Sciatic nerve (tissue), 2 donors: ENCODE measurements at places on chromosomes 7 and 10.

DNA sequence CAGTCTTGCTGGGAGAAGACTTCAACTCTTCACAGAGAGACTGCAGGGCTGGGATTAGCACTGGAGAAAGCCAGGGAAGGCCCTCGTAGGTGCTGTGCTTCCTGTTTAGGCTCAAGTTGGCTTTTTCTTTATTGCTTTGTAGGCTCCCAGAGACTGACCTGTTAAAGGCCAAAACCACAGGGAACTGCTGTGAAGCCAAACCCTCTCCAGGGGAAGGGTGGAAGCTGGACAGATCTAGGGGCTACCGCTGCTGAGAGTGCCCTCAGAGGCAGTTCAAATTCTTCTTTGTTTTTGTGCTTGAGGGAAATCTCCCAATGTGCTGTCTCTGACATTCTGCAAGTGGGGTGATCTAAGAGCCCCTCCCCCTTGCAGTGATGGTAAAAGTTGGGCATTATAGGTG is 198.4 kb downstream of the CNTNAP2 start:
- DNase-seq, result no peak

- no peak for DNase-seq
Measured at GRCh38 chr7:100087055-100087750, 1.6 kb upstream of the COPS6 start.

DNA sequence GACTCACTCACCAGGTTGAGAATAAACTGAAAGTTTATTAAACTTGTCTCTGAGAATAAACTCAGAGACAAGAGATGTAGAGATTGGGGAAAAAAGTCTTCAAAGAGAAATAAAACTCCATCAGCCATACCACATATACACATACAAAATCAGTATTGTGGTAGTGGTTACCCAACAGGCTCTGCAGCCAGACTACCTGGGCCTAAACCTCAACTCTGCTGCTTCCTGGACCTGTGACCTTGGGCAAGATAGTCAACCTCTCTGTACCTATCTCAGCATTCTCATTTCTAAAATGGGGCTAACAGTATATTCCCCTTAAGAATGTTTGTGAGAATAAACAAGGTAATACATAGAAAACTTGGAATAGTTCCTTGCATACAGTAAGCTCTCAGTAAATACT is 15.3 kb downstream of the TPK1 start:
- no peak for DNase-seq

- DNase-seq, result no peak
Measured at GRCh38 chr7:149626972-149627371, 129.4 kb upstream of the ZNF746 start.

GRCh38 chr10:126521399-126521798 is 133.1 kb upstream of the ADAM12 start:
- no peak for DNase-seq

GRCh38 chr10:22230158-22230833 is 12.5 kb upstream of the EBLN1 start:
- DNase-seq, result no peak

GRCh38 chr7:17771901-17772408 is 168.3 kb downstream of the SNX13 start:
- DNase-seq, result no peak

DNA sequence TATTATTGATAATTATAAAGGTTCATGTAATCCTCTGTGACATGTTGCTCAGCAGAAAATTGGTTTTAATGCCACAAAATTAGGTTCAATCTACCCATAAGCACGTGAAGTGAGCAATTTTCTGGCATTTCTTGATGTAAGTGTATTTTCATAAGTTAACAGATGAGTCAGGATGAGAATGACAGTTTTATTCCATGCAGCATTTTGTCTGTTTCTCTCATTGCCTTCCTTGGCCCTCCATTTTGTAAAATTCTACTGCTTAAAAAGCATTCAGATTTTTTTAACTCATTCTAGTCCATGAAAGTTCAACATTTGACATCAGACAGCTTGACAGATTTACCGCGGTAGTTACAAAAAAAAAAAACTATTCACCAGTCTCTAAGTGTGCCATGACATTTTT is 4.0 kb upstream of the GFRA1 start:
- no peak for DNase-seq

DNA sequence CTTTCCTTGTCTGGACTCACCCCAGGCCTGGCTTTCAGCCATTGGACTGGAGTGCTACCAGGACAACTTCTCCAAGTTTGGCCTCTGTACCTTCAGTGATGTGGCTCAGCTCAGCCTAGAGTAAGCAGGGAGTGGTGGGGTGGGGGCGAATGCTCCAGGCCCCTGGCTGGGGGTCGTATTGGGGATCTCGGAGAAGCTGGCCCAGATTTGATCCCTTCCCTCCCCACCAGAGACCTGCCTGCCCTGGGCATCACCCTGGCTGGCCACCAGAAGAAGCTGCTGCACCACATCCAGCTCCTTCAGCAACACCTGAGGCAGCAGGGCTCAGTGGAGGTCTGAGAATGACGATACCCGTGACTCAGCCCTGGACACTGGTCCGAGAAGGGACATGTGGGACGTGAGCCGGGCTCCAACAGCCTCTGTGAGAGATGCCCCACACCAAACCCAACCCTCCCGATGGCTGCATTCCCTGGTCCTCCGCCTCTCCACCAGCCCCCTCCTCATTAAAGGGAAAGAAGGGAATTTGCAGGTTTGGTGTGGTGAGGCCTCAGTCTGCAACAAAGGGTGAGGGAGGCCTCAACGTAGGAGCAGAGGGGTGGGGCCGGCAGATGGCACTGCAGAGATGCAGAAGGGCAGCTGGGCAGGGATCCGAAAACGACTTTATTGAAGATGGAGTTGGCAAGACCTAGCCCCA is 14.8 kb downstream of the TRPV6 start:
- no peak for DNase-seq

- DNase-seq, result no peak
Measured at GRCh38 chr10:117249493-117250093, 8.7 kb downstream of the SLC18A2 start.

GRCh38 chr7:6636741-6637543 is at the start of gene ZNF316:
ZNF316 (plus strand) TSS chr7:6637318; CDS start chr7:6642410, 5,092 bp downstream.
- DNase-seq, result peak; percentile 84

- DNase-seq, result no peak
Measured at GRCh38 chr7:138712652-138713051, 11.5 kb upstream of the SVOPL start.

- DNase-seq, result no peak
Measured at GRCh38 chr7:106560482-106560881, 100.5 kb downstream of the CCDC71L start.

DNA sequence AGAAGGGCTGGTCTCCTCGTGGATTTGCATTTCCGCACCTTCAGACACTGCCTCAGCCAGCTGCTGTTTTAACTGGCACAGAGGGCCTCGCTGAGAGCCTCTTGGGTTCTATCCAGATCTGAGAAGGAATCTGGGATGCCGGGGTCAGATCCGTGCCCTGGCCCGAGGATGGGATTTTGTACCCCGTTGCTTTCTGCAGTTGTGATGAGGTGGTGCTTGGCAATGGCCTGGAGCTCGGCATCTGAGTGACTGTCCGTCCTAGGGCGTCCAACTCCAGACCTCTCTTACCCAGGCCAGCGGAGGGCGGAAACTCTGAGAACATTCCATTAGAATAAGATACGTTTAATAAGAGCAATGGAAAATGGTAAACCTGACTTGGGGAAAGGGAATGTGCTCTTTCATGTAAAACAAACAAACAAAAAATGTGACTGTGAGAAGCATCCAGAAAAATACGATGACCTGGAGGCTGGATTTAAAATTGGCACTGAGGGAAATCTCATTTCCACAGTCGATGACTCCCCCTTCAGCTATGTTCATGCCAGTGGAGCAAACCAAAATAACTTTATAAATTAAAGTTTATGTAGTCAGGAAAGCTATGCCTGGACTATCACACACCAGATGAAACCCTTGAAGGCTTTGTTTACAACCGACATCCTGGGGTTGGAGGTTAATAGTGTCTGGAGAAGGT is 39.6 kb downstream of the GRK5 start:
- peak; percentile 71 for DNase-seq

DNA sequence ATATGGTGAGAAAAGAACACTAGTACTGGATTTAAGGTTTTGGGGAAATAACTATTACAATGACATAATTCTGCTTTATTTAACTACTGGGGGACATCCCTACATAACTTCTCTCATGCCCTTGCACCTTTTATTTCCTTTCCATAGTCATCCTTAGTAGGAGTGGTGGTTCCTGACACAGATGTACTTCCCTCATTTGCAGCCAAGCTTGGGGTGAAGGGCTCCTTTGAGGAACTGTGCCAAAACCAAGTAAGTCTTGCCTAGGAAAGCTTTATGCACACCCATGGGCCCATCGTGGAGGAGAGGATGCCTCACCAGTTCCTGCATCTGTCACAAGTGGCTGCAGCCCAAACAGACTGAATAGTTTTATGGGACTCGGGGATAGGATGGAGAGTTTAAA is 20.6 kb downstream of the ZDHHC6 start:
- DNase-seq, result no peak

GRCh38 chr7:100476101-100476780 is 2.8 kb downstream of the TSC22D4 start:
- no peak for DNase-seq

- no peak for DNase-seq
Measured at GRCh38 chr7:10346032-10346431, 627.6 kb upstream of the PHF14 start.

DNA sequence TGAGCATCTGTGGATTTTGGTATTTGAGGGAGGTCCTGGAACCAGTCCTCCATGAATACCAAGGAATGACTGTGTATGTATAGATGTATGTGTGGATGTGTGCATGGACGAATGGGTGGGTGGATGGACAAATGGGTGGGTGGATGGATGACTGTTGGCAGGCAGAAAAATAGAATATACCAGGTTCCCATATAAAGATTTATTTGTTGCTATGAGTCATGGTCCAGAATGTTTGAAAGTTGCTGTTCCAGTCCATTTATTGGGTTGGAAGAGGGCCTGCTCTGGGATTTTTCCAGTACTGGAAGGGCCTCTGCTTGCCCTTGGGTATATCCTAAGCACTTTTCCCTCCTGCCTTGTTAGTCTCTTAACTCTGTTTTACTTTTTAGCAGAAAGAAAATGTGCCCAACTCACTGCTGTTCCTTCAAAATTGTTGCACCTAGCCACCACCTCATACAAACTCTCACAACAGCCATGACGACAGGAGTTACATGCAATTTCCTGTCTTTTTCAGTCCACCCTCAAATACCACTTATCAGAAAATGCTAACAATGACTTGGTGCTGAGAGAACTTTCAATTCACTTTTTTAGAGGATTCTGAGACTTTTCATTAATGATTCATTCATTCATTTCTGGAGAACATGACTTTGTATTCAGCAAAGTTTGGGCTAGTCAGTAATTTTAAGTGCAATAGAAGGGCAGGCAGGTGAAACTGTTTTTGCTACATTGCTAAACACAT is 108.1 kb downstream of the EEPD1 start:
- DNase-seq, result no peak

GRCh38 chr7:22417841-22418240 is 60.9 kb upstream of the RAPGEF5 start:
- DNase-seq, result no peak

DNA sequence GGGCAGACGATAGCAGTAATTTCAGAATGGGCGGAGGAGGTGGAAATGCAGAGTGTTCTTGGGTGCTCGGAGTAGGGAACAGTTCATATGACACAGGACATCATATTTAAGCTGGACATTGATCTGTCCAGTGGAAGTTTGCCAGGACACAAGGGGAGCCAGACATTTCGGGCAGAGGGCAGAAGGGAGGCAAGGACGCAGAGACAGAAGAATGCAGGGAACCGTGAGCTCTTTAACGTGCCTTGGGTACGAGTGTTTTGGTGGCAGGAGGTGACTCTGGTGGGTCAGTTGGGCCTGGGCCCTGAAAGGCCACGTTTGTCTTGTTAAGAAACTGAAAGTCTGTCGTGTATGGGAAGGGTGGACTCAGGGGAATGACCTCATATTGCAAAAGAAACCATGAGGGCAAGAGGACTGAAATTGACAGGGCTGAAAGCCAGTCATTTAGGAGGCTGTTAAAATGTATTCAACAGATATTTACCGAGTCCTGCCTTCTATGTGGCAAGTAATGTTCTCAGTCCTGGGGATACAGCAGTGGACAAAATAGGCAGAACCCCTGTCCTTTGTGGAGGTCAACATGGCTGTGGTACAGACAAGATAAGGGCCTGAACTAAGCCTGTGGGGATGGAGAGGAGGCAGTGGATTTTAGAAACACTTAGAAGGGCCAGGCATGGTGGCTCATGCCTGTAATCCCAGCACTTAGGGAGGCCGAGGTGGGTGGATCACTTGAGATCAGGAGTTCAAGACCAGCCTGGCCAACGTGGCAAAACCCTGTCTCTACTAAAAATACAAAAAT is 2.2 kb downstream of the OPTN start:
- no peak for DNase-seq

- no peak for DNase-seq
Measured at GRCh38 chr10:75508239-75508813, 76.9 kb downstream of the LRMDA start.

DNA sequence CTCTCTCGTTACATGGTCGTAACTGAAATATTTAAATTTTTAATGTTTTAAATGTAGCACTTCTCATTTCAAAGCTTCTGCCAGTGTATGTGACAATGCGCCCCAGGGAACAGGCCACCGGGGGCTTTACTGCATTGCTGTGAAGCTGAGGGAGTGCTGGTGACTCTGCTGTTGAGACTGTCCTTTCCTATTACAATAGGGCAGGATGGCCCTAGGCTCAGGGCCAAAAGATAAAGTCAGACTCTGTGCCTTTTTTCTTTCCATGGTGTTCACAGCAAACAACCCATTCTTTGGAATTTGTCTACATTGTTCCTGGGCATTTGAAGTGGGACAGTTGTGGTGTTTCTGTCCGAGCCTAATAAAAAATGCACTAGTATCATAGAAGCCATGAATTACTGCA is 107.3 kb downstream of the GALNT11 start:
- DNase-seq, result no peak

GRCh38 chr10:118710487-118710886 is 44.3 kb downstream of the CACUL1 start:
- no peak for DNase-seq
